Hematopoietic multipotent progenitor cell treated with erythropoietin and hydrocortisone succinate and interleukin-3 and kit ligand, for 17 days (in vitro differentiated cells): ENCODE measurements at places on chromosomes 1 and 21.

DNA sequence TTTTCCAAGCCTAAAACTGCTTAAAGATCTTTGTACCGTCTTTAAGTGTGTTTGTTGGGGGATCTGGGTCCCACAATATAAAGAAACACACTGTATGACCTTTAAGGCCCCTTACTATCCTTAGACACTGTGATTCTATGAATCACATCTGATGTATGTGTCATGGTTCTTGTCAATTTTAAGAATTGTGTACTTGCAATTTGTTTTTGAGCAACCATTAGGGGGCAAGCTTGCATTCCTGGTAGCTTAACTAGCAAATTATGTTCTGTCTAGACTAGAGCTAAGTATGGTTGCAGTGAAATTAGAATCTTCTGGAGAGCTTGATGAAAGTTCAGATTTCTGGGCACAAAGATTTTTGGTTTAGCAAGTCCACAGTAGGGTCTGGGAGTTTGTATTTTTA is 219.5 kb downstream of the TPR start:
- DNase-seq = no peak

GRCh38 chr21:14766241-14766640 is 220.1 kb upstream of the SAMSN1 start:
- no peak for DNase-seq

DNA sequence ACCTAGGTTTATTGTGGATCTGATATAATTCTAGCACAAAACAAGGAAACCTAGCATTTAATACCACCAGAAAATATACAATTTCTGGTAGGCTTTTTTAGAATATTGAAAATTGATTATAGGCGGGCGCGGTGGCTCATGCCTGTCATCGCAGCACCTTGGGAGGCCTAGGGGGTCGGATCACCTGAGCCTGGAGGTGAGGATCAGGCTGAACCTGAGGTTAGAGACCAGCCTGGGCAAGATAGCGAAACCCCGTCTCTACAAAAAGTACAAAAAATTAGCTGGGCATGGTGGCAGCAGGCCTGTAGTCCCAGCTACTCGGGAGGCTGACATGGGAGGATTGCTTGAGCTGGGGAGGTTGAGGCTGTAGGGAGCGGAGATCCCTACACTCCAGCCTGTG is 948 bp upstream of the COP1 start:
- DNase-seq = no peak

GRCh38 chr1:60279798-60280197 is 206.2 kb upstream of the C1orf87 start:
- DNase-seq = no peak
